ENCODE measurements at places on chromosomes 2 and 18. TPM values are rescaled to one million over a fixed set of nuclear protein-coding genes. Genes with fewer than 3 reads are reported as not detected.

DNA sequence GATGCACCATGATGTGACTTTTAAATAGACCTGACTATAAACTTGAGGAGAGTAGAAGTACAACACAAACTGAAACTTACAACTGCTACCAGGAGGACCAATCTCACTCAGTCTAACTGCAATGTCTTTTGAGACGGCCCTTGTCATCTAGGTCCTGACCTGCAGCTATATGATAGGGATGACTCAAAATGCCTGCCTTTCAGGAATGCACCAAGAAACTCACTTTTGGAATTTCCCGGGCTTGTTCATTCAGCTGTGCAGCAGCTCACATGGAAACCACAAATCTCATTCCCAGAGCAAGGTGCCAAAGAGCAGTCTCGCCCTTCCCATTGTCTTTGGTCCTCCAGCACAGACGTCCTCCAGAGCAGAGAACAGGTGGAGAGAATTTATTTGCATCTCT is 113.7 kb downstream of the SPOPL start:
- peak; percentile 95 for DNase-seq

GRCh38 chr18:79538635-79539034 is 141.0 kb upstream of the CTDP1 start:
- DNase-seq = no peak

DNA sequence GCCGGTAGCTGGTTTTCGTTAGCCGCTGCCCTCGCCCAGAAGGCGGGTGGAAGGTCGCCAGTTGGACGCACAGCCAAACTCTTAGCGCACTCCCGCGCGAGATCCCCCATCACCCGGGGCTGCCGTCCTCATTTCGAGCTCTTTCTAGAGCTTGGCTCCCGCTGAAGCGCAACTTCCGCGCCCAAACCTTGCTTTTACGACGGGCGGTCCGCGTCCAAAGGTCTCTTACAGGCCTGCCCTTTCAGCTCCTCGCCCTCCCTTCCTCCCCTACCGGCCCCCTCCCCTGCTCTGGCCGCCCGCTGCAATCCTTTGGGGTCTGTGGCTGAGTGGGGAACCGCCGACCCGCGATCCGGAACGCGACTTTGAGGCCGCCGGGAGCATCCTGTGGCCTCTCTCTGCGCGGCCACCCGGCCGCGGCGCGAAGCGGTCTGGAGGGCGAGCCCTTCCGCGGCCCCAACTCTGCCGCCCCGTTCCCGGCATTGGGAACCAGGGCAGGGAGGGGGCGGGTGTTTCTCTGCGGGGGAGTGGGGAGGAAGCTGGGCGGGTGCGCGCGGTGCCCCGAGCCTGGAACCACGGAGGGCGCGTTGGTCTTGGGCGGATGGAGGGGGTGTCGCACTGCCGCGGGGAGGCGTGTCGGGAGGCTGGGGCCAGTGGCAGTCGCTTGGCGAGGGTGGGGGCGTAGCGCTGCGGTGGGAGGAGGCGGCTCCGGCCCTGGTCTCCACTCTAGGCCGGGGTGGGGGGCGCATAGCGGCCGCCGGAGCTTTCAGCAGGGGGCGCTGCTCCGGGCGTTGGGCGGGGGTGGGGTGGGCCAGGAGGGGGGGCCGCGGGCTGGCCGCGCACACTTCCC is at the start of gene GDF7:
TSS of gene GDF7 (plus strand) at position 841 of the 847 bp plus-strand sequence. CDS start 96 bp downstream, outside the sequence.
- DNase-seq = no peak

DNA sequence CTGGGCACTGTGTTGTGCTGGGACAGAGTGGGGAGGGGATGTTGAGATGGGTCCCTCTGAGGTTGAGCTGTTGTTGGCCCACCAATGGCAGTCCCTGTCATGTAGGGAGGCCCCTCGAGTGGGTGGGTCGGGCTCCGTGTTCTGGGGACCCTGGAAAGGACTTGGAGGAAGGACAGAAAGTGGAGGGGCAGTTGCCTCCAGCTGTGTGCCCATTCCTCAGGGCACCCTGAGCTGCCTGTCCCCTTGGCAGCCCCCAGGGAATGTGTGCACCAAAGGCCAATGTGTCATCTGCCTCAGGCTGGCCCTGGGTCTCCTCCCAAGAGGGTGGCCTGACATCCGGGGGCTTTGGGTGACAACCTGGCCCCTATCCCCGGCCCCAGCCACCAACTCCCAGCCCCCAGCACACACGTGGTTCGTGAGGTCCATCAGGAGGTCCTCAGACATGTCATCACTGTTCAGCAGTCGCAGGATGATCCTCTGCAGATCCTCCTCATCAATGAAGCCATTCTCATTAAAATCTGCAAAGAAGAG is 57.7 kb downstream of the CIB4 start:
- no peak for DNase-seq

GRCh38 chr18:21117409-21118131 is 6.0 kb upstream of the ROCK1 start:
- DNase-seq = no peak

- no peak for DNase-seq
Measured at GRCh38 chr2:147211484-147211883, 633.3 kb upstream of the ACVR2A start.

DNA sequence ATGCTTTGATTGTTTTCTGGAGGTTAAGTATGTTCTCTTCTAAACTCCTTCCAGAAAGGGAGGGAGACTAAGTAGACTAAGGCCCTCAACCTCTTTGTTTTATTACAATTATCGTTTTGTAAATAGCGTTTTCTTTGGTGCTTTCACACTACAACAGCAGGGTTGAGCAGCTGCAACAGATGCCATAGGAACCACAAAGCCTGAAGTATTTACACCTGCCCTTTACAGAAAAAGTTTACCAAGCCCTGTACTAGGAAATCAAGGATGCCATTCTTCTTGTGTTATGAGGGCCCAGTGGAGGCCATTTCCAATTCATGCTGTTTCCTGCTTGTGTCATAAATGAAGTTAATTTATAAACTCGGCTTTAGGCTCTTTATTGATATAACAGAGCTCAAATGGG is 914.8 kb downstream of the DCDC2C start:
- no peak for DNase-seq

DNA sequence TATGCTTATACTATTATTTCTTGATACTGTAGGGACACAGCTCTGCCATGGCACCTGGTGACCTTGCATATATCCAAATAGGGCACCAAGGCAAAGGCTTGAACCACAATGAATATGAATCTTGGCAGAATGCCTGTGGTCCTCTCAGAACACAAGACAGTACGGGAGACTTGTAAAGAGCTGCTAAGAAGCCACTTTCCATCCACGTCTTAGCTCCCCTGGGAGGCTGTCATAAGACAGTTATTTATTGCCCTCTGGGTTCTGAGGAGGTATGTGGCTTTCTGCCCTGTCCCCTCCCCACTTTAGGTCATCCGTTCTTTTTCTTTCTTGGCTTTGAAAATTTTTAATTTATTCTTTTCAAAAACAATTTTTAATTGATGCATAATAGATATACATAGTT is 29.8 kb upstream of the MRPL33 start:
- DNase-seq = no peak

Gene STARD6
- polyA plus RNA-seq = not detected

Gene PLB1
- polyA plus RNA-seq = 2.2 TPM

Gene PRSS56
- not detected for polyA plus RNA-seq

Measured in foreskin keratinocyte (primary cell).